ENCODE measurements at places on chromosomes 16 and 17. TPM values are rescaled to one million over a fixed set of nuclear protein-coding genes. Genes with fewer than 3 reads are reported as not detected.

NAGS gene
- total RNA-seq, result 1.6 TPM

KCNAB3 gene
- total RNA-seq, result 0.32 TPM

ACSM2A gene
- total RNA-seq, result not detected

CCT6B gene
- total RNA-seq, result 2.0 TPM

- DNase-seq, result peak; percentile 75
Measured at GRCh38 chr17:32912218-32912897, 15.6 kb upstream of the TMEM98 start.

- DNase-seq, result peak; percentile 90
Measured at GRCh38 chr16:75267631-75268264, 16.3 kb upstream of the BCAR1 start.

DNA sequence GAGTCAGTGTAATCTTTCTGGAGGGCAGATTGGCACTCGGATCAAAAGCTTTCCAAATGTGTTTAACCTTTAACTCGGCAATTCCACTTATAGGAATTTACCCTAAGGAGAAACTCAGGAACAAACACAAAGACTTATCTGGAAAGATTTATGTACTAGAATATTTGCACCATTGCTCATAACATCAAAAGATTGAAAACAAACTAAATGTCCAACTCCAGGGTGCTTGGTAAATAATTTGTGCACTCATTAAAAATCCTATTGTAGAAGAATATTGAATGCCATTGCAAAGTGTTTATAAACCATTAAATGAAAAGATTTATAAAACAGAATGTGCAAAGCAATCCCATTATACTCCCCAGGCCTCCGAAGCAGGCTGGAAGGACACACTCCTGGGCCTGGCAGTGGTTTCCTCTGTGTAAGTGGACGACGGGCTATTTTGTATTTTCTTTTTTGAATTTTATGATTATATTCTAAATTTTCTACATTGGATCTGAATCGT is 18.7 kb upstream of the RBFOX3 start:
- DNase-seq, result no peak

DNA sequence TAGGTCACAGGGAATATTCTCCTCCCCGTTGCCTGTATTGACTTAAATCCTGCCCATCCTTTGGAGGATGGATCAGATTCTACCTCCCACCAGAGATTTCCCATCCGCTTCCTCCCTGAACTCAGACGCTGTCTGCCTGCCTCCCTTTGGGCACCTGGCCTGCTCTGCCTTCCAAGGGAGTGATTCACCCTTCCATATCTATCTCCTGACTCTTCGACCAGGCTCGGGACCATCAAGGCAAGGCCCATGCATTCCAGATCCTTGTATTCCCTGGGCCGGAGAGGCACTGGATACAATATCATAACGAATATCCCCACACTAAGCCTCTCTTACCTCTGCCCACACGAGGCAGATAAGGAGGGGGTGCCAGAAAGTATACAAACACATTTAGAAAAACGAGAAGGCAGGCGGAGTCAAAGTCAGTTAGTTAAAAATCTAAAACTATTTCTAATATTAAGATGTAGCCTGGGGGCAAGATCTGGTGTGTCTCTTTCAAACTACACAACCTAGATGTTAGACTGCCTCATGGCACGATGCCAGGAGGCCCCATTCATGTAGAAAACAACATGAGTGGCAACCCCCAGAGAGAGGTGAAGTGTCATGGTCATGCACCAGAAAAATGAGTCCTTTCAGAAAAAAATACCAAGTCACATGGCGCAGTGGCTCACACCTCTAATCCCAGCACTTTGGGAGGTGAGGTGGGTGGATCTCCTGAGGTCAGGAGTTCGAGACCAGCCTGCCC is 9.2 kb downstream of the PMP22 start:
- DNase-seq, result no peak

GRCh38 chr17:61164517-61164916 is 235.1 kb upstream of the TBX2 start:
- no peak for DNase-seq

DNA sequence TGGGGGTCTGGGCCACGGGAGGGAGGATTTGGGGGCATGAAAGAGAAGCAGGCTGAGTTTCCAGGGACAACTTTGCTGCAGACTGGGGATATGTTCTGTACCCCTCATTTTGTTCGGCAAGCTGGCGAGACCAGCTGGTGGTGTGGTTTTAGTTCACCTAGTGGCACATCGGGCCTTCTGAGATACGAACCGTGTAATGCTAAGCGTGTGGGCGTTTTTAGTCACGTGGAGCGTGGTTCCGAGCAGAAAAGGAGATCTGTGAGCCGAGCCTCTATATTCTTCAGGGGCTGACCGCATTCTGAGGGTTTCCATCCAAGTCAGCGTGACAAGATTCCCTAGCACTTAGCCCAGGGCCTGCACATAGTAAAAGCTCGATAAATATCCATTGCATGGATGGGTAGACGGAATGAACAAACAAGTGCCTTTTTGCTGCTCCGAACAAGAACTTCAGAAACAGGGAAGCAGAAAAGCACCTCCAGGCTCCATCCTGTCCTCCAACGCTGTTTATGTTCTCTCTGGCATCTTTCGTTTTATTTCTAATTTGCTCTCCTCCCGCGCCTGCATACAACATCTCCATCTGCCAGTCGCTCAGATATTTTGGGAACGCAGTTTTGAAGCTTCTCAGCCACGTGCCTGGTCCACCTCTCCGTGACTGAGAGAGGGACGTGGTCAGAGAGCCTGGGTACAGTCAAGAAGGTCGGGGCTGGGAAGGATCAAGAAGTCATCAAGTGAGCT is 5.8 kb downstream of the SYT17 start:
- DNase-seq, result no peak

GRCh38 chr17:17757956-17758845 is 76.9 kb downstream of the RAI1 start:
- DNase-seq, result no peak

DNA sequence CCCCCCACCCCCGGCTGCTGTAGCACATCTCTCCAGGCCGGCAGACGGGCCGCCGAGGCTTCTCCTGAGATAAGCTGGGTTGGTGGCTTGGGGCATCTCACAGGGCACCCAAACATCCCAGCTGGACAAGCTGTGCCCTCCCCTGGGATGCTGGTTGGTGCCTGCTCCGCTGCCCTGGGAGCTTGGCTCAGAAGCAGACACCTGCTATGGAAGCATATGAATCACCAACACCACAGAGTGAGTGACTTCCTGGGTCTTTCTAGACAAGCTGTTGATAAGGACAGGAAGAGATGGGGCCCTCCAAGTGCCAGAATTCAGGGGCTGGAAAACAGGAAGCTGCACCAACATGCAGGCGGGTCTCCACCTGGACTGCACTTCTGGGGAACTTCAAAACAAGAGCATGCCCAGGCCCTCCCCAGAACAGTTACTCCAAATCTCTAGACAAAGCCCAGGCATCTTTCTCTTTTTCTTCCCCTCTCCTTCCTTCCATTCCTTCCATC is 13.7 kb downstream of the C16orf95 start:
- DNase-seq, result peak; percentile 58

GRCh38 chr17:62653826-62654761 is 26.6 kb downstream of the MRC2 start:
- peak; percentile 90 for DNase-seq

DNA sequence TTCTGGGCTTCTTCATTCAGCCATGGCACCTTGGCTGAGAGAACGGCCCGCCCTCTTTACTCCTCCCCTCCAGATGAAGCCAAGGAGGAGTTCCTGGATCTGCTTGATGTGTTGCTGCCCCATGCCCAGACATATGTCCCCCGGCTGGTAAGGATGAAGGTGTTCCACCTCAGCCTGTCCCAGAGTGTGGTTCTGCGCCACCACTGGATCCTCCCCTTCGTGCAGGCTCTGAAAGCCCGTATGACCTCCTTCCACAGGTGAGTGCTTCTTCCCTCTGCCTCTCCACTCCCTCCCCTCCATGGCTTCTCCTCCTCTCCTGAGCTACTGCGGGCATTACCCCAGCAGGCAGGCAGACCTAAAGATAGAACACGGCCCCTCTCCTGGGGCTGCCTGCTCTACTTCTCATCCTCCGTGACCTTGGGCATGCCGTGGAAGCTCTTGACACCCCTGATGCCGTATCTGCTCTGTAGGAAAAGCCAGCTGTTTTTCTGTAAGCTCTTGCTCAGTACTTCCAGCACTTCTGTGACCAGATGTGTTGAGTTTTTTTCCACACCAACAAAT is 8.7 kb downstream of the USB1 start:
- DNase-seq, result no peak

DNA sequence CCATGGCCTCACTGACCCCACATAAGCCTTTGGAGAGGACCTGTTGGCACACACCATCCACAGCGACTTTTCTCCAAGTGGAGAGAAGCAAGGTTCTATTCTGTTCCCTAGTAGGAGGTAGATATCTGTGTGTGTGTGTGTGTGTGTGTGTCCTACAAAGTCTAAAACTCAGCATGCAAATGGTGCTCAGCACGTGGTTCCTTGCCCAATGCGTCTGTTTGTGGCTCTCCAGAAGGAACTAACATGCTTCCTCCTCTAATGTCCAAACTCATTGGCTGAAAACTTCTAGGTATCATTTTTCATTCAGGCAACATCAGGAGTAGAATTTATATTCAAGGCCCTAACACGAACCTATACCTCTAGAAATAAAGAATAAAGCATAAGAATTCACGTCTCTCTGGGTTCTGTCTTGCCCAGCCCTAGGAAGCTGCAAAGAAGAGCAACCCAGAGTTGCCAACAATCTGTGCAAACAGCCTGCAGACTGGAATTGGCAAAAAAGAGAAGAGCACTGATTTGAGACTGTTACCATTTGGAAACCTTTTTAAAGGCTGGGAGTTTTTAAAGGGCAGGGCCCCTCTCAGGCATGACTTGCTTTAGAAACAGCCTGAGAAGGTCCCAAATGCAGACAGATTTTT is 25.5 kb downstream of the MAP3K14 start:
- DNase-seq, result no peak

- DNase-seq, result no peak
Measured at GRCh38 chr17:73754886-73755400, 110.7 kb upstream of the SDK2 start.

DNA sequence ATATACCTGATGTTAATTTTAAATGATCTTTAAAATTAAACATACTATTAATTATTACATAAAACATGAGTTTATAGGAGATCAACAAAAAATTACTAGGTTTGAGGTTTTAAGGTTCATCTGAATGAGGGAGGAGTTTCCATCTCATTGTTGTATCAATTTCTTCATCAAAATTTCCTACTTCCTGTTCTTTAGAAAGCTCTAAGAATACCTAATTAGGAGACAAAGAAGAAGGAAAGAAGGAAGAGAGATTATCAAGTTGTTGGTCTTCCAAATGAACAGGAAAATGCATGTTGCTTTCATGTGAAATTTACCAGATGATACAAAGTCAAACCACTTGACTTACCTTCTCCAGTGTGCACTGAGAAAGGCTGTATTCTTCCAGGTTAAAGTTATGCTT is 18.1 kb upstream of the ABCA9 start:
- DNase-seq, result no peak

DNA sequence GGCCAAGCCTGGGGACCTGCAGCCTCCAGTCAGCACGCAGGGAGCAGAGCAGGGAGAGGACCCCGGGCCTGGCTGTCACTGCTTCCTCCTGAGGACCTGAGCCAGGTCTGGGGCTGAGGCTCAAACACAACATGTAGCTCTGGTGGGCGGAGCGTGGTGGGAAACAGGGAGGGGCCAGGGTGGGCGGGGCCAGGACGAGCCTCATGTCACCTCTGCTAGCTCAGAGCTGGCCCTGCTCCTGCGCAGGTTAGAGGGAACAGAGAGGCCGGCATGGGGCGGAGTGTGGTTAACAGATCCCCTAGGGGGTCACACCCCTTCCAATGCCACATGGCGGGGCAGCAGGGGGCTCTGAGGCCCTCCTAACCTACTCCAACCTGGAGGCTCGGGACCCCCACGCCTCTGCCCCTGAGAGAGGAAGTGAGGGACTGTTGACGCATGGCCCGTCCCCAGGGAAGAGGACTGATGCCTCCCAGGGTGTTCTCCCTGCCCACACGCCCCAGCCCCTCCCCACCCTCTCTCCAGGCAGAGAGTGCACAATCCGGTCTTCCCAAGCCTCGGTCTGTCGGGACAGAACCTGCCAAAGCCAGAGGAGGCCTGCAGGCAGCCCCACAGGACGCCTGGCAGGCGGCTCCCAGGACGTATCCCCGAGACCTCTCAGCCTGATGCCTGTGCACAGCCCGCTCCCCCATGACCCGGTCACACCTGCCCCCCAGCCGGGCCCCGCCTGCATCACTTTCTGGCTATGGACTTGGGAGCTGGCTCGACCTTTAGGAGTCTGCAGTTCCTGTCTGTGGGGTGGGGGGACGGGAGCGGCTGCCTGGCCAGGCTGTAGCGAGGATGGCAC is 15.2 kb downstream of the PIEZO1 start:
- DNase-seq, result no peak

DNA sequence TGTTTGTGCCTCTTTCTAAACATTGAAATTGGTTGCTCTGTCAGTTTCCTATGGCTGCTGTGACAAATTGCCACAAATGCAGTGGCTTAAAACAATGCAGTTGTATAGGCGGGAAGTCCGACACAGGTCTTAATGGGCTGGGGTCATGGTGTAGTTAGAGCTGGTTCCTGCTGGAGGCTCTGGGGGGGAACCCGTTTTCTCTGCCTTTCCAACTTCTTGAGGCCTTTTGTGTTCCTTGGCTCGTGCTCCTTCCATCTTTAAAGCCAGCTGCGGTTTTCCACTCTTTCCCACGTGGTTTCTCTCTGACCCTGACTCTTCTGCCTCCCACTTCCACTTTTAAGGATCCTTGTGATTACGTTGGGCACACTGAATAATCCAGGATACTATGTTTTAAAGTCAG is 12.5 kb downstream of the EPN2 start:
- no peak for DNase-seq

DNA sequence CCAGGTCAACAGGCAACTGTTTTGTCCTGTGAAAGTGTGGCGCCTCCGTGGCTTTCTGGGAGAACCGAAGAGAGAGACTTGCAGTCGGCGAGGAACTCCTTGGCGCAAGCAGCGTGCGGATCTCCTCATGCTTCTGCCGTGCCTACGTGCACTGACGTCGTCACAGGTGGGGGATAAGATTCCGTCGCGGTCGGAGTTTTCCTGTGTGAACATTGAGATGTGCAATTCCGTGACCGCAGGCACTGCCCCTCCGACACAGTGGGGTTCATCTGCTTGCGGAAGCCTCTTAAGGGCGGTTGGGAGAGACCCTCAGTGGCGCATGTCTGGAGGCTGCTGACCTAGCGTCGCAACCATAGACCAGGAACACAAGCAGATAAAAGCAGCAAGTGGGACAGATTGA is 212.3 kb upstream of the CHMP6 start:
- no peak for DNase-seq

Measured in LHCN-M2 (cell line).